RPMI7951 (cell line): ENCODE measurements at places on chromosomes 11 and 22. TPM values are rescaled to one million over a fixed set of nuclear protein-coding genes. Genes with fewer than 3 reads are reported as not detected.

The SNX19 gene
- total RNA-seq, result 53.4 and 69.7 TPM in 2 replicates

The POLR3H gene
- 11.5 and 14.0 TPM in 2 replicates for total RNA-seq

The SLC37A2 gene
- total RNA-seq, result 153 and 174 TPM in 2 replicates

The SLC29A2 gene
- 0.39 and 1.4 TPM in 2 replicates for total RNA-seq

The OSBPL5 gene
- total RNA-seq, result 21.1 and 25.2 TPM in 2 replicates

The FUT4 gene
- total RNA-seq, result 2.4 TPM in 2 replicates

The OR51E2 gene
- total RNA-seq, result not detected in 2 replicates

The NRGN gene
- total RNA-seq, result 1.9 and 3.2 TPM in 2 replicates

The OR52I1 gene
- total RNA-seq, result not detected in 2 replicates

The ENTHD1 gene
- total RNA-seq, result not detected in 2 replicates
